ENCODE measurements at places on chromosomes 13 and 19. TPM values are rescaled to one million over a fixed set of nuclear protein-coding genes. Genes with fewer than 3 reads are reported as not detected.

PBX4 gene
- 0.90 TPM for total RNA-seq

CBY2 gene
- not detected for total RNA-seq

LMTK3 gene
- 0.18 TPM for total RNA-seq

GJB2 gene
- under 0.01 TPM for total RNA-seq

GJB6 gene
- not detected for total RNA-seq

ADPRHL1 gene
- total RNA-seq: 0.28 TPM

OR7C1 gene
- not detected for total RNA-seq

COG6 gene
- 46.1 TPM for total RNA-seq

KIR3DL2 gene
- not detected for total RNA-seq

FLT3 gene
- total RNA-seq: not detected

ZNF135 gene
- total RNA-seq: 1.9 TPM

DMAC2 gene
- 52.5 TPM for total RNA-seq

S1PR4 gene
- total RNA-seq: not detected

MBD3L3 gene
- total RNA-seq: not detected

CGB3 gene
- not detected for total RNA-seq

TMEM221 gene
- not detected for total RNA-seq

LILRA2 gene
- total RNA-seq: not detected

Data from IMR-90 (cell line).